ENCODE measurements at places on chromosomes 12 and 14. TPM values are rescaled to one million over a fixed set of nuclear protein-coding genes. Genes with fewer than 3 reads are reported as not detected.

Gene C12orf42
- 2.3 TPM for total RNA-seq

DNA sequence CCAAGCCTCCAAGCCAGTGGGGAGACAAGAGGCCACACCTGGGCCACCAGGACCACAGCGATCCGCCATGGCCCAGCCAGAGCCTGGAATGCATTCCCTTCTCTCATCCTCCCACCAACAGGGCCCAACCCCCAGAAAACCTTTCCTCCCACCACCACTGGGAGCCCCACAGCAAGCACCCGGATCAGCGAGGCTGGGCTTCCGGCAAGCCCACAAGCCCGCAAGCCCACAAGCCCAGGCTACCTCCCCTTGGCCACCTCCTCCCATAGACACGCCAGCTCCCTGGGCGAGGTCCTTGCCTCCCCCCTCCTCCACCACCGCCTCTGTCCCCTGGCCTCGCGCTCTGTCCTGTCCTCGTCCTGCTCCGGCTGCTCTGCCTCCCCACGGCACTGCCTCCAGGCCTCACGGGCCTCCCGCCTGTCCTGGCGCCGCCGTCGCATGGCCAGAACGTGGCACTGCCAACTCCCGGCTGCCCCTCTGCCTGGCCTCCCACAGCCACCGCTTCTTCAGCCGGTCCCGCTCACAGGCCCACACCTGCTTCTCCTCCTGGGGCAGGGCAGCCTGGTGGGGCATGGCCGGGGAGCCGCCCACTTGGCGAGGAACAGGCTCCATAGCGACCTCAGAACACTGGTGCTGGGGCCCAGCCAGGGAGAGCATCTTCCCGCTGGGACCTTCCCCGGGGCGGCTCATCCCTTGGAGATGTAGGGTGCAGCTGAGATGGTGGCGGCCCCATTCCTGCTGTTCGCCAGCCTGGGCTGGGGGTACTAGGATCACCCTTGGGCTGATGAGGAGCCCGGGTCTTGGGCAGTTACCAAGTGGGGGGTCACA is 5.6 kb downstream of the CDK2AP1 start:
- no peak for DNase-seq

- DNase-seq, result no peak
These were observed 115.9 kb downstream of the NTN4 start for GRCh38 chr12:95674631-95675030.

DNA sequence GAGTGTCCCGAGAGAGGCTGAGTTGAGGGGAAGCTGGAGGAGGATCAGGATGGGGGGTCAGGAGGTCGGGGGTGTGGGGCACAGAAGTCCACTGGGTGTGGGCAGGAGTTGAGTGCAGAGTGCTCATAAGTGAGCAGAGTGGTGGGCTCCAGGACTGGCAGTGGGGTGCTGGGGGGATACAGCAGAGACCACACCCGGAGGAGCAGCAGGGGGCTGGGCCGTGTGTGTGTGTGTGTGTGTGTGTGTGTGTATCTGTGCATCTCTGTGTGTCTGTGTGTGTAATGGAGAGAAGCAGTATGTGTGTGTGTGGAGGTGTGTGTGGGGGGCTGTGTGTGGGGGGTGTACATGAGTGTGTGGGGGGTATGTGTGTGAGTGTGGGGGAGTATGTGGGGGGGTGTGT is 4.9 kb upstream of the NUDT14 start:
- no peak for DNase-seq

- DNase-seq, result no peak
These were observed 104.8 kb downstream of the KIF26A start for GRCh38 chr14:104243200-104243599.
